ENCODE measurements at places on chromosomes 3 and 15.
A peak's percentile ranks its signal among the peaks of the same experiment; 100 is the strongest.

DNA sequence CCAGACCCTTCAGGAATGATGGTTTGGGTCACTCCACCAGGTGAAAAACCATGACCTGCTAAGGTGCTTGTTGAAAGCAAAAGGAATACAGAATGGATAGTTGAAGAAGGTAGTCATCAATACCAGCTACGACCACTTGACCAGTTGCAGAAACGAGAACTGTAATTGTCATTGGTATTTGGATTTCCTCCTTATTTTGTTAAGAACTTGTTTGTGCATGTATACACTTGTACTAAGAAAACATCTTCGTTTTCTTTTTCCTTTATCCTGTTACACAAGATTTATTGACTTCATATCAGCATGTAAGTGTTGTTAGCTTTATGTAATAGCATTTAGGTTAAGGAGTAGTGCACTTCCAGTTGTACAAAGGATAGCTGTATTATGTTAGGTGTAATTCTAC lies 261.8 kb downstream of the MCTP2 start:
- DNase-seq = no peak

- no peak for DNase-seq
Observed at GRCh38 chr3:40451551-40451950, 5.6 kb upstream of the RPL14 start.

DNA sequence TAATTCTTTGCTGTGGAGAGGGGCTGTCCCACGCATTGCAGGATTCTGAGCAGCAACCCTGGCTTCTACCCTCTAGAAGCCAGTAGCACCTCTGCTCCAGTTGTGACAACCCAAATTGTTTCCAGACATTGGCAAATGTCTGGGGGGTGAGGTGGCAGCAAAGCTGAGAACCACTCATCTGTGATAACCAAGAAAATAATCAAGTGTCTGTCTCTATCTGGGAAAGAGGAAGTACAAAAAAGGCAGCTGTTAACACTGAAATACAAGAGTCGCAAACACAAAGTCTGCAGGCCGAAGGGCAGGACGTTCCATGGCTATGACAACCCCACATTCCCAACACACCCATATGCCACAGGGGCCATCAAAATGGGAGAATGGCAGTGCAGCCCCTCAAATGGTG lies 42.2 kb upstream of the GNB5 start:
- no peak for DNase-seq

- no peak for DNase-seq
Observed at GRCh38 chr3:82088749-82089148, 327.3 kb upstream of the GBE1 start.

DNA sequence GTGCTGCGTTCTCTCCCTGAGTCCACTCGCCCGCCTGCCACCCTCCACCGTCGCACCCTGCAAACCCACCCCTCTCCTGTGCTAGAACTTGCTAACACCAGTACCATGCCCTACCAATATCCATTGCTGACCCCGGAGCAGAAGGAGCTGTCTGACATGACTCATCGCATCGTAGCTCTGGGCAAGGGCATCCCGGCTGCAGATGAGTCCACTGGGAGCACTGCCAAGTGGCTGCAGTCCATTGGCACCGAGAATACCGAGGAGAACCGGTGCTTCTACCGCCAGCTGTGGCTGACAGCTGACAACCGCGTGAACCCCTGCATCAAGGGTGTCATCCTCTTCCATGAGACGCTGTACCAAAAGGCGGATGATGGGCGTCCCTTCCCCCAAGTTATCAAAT lies 4.9 kb upstream of the ALAS1 start:
- DNase-seq = no peak

GRCh38 chr3:73523661-73524060 lies 101.1 kb downstream of the PDZRN3 start:
- DNase-seq = no peak

DNA sequence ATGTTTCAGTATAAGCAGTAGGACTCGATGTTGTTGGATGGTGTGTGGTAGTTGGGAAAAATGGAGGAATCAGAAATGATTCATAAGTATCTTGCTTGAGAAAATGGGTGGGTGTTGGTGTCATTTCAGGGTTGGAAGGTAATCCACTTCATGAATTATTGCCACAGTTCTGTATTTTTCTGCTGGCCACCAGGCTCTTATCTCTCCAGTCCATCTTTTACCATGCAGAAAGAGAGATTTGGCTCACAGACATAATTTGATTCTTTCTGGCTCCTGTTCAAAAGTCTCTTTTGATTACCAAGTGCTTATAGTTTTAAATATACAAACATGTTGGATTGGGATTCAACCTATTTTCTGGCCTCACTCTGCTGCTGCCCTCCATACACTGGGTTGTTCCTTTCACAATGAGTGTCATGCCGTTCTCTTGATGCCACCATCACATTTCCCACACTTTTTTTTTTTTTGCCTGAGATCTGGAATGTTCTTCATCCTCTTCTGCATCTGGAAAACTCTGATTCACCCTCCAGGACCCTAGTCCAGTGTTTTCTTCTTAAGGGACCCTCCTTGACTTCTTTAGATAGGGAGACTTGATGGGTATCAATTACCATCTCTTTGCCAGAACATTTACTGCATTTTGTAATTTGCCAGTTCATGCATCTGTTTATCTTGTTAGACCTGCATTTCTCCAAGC lies 69.4 kb upstream of the GAP43 start:
- DNase-seq = peak; percentile 25

DNA sequence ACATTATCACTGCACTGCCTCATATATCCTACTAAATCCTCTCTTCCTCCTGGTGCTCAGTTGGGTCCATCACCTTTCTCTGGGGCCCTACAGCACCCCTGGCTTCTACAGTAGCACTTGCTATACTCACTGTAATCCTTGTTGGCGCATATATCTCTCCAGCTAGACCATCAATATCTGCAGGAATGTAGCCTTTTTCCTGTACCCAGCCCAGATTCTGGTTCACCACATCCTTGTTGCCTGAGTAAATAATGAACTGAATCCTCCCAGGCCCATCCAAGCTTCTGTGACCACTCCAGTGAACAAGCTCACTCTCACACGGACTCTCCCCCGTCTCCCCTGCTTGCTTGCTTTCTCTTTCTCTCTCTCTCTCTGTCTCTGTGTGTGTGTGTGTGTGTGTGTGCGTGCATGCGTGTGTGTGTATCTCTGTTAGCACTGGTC lies 62.5 kb upstream of the LIPC start:
- DNase-seq = no peak

DNA sequence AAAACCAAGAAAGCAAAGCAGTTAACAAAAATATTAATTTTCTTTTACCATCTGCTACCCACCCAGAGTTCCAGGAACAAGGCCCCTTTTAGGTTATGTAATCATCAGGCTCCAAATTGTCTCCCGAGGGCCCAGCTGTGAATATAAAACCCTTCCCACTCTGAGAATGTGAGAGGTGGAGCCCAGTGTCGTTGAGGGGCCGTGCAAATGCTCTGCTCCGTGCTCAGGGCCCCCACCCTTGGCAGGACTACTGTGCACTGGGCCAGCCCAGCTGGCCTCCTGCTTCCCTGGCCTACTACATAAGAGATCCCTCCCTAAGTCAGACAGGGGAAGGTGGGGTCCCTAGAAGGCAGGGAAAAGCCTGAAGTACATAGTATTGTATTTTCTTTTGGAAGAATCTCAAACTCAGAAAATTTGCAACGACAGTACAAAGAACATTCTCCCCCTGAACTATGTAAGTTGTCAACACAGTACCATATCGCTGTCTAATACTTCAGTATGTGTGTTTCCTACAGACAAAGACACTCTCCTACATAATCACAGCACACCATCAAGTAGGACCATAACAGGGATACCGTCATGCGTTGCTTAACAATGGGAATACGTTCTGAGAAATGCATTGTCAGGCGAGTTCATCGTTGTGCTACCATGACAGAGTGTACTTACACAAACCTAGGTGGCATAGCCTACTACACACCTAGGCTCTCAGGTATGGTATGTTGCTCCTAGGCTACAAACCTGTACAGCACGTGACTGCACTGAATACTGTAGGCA lies 4.4 kb upstream of the CLEC3B start:
- DNase-seq = no peak

- DNase-seq = no peak
Observed at GRCh38 chr15:51493892-51494291, 128.7 kb downstream of the DMXL2 start.

GRCh38 chr3:169161011-169161410 lies 502.5 kb downstream of the MECOM start:
- no peak for DNase-seq

DNA sequence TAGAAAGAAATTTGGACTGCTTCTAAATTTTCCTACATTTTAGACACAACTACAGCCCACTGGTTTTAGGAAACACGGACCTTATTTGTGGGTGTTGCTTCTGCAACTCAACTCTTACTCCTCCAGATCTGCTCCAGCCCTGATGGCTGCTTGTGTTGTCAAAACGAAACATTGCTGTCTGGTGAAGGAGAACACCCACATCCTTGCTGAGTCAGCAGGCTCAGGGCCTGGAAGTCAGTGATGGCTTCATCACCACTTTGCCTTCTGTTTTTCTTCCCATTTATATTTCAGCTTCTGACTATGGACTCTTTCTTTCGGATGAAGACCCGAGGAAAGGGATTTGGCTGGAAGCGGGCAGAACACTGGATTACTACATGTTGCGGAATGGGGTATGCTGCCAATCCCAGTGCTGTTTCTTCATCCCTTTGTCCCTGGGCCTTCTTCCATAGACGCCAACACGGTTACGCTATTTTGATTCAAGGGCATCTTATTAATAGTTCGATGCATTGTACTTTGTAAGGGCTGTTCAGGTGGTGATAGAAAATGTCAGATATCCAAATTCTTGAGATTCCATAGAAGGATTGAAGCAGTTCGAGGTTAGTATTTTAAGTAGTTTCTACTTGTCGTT lies 392.6 kb upstream of the TPM1 start:
- no peak for DNase-seq

GRCh38 chr3:8555113-8555661 lies 53.6 kb downstream of the LMCD1 start:
- DNase-seq = peak; percentile 38

GRCh38 chr15:100572362-100572983 lies 29.5 kb downstream of the LINS1 start:
- DNase-seq = peak; percentile 4

DNA sequence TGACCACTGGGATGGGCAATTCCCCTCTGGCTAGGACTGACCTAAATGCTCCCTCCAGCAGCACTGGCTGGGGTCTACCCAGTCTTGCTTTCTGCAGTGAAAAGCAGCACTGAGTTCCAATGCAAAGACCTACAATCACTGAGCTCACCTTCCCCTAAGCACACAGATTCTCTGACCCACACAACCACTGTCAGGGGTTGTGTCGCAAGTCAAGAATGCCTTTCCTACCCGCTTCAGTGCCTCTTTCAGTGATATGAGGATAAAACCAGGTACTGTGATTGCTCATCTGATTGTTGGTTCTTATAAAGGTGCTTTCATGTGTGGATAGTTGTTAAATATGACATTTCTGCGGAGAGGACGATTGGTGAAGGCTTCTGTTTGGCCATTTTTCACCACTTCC lies 345.6 kb downstream of the GAP43 start:
- no peak for DNase-seq

DNA sequence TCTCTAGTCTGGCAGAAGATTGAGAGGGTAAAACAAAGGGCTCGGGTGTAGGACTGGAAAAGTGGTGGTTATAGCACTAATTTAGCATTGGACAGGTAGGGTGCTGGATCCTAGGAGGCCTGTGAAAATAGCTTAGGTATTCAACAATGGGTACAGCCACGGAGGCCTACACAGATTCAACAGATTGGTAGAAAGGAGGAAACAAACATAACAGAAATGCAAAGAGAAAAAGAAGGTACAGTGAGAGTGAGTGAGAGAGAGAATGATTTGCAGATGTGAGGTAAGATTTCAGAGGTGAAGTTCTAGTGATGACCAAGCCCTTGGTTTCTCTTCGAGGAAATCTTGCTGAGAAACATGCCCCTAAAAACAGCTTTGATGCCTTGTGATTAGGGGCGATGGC lies 37.9 kb downstream of the ADIPOQ start:
- no peak for DNase-seq

DNA sequence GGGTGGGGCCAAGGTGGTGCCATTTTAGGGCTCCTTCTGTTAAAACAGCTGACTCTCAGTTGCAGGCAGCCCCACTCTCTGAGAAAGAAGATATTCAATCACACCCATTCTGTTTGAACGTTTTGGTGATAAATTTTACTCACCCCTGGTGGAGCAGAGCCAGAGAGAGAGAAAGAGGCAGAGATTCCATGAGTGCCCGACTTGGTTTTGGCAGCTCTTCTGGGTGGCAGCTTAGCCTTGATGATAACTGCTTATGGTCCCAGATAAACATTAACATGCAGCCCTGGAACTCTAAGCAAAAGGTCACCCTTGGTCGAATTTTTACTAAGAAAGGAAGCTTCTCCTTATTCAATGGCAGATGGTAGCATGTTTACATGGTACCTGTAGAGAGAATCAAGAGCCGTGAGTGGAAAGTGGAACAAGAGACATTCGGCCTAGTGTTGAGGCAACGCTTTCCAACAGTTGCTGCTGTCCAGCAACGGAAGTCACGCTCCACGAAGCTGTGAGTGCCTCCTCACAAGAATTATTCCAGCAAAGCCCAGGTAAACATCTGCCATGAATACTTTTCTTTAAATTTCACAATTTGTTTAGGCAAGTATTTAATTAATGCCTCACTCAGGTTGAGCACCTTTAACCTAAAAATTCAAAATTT lies 530.6 kb upstream of the ROBO2 start:
- no peak for DNase-seq

GRCh38 chr3:174062923-174063322 lies 665.4 kb downstream of the NLGN1 start:
- DNase-seq = no peak

DNA sequence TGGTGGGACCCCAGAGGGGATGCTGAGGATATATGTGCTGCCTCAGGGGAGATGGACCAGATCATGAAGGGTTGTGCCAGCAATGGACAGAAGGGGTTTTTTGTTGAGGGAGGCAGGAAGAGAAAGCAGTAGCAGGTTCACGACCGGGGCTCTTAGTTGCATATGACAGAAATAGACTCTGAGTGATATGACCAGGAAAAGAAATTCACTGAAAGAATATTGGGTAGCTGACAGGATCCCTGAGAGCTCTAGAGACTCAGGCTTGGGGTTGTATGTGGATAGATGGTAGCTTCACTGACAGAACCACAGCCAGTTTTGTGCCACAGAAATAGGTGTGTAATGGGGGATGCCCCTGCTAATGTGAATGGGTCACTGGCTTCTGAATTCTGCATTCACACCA lies 241.6 kb downstream of the ZNF621 start:
- no peak for DNase-seq

- peak; percentile 58 for DNase-seq
Observed at GRCh38 chr15:96268442-96269204, 61.9 kb upstream of the NR2F2 start.

DNA sequence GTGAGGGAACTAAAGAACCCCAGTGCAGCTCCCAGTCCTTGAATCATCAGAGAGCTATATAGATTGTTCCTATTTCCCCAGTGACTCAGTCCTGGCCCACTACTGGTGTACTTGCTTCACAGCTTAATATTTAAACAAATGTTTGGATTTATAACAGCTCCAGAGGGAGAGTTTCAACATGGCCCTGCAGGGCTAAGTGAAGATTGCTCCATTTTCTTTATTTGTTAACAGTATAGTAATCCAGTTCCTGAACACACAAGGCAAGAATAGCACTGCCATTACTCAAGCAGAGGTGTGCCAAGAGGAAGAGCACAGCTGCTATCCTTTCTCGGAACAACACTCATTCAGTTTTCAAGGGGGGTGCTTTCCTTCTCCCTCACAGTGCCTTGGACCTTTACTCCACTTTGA lies 6.5 kb downstream of the SQOR start:
- no peak for DNase-seq

Measured in GM23338 (cell line).